Cerebellar nuclear complex (tissue), 1 donor: ENCODE measurements at places on chromosomes 16 and 17.

DNA sequence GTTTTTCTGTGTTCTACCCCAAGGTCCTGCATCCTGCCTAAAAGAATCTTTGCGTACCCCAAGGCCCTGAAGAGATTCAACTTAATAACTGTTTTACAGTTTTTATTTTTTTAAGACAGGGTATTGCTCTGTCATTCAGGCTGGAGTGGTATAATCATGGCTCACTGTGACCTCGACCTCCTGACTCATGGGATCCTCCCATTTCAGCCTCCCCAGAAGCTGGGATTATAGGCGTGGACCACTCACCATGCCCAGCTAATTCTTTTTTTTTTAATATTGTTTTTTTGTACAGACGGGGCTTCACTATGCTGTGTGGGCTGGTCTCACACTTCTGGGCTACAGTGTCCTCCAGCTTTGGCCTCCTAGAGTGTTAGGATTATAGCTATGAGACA, 9.3 kb upstream of the FAAP100 start:
- DNase-seq, result no peak

DNA sequence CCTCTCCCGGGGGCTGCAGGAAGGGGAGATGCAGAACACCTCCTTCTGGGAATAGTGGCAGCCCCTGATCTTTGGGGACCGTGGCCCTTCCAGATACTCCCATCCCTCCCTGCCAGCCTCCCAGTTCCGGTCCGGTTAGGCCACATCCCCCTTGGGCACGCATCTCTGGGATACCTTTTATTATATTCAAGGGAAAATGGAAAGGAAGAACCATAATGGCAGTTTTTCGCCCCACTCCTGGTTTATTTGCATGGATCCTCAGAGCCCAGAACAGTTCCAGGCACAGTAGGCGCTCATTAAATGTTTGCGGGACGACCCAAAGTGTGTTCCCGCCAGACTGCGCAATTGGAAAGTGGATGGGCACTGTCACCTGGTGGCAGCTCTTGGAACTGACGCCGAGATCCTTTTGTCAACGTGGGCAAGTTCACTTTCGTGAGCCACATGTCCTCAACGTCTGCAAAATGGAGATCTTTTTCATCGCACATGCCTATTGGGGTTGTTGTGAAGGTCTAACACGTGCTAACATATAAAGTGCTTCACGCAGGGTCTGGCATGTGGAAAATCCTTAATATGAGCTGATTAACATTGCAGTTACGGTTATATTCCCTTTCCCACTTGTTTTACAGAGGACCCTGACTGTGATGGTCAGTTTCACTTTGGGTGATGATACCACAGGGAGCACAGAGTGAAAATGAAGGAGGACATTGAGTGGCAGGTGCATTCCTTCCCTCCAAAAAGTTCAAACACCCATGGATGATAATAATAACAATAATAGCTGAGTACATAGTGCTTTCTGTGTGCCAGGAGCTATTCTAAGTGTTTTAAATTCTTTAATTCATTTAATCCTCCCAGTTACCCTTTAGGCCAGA, 1.7 kb upstream of the GPRC5B start:
- peak; percentile 59 for DNase-seq

DNA sequence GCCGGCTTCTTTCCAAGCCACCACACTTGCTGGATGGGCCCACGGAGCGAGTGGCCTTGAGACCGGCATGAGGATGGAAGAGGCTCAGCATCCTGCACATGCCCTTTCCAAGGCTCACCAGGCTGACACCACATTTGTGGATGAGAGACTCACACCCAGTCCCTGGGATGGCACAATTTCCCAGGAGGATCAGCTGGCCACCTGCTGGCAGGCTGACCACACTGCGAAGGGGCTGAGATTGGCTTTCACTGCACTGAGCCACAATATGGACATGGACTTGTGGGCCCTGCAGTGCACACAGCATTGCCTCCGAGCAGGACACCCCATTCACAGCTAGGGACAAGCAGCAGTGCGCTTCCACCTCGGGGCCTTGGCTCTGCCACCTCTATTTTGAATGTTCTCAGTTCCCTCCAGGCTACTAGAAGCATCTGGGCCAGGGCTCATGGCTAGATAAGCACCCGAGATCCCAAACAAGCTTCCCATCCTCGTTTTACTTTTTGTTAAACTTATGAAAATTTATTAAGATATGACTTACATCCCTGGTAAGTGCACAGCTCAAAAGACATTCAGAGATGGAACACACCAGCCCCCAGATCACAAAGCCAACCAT, 25.3 kb upstream of the KSR1 start:
- DNase-seq, result no peak

- peak; percentile 54 for DNase-seq
Observed at GRCh38 chr17:31487648-31488263, 96.3 kb downstream of the RAB11FIP4 start.

- DNase-seq, result no peak
Observed at GRCh38 chr17:44623070-44623725, 33.1 kb upstream of the MEIOC start.

DNA sequence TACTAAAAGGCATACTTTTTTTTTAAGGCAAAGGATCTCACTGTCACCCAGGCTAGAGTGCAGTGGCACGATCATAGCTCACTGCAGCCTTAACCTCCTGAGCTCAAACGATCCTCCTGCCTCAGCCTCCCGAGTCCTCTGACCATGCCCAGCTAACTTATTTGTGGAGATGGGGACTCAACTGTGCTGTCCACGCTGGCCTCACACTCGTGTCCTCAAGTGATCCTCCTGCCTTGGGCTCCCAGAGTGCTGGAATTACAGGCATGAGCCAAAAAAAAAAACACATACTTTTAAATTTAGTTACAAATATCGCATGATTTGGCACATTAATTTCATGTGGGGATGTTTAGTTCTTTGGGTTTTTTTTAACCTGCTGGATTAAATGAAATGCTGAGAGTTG, 207.7 kb upstream of the CHMP6 start:
- DNase-seq, result no peak

DNA sequence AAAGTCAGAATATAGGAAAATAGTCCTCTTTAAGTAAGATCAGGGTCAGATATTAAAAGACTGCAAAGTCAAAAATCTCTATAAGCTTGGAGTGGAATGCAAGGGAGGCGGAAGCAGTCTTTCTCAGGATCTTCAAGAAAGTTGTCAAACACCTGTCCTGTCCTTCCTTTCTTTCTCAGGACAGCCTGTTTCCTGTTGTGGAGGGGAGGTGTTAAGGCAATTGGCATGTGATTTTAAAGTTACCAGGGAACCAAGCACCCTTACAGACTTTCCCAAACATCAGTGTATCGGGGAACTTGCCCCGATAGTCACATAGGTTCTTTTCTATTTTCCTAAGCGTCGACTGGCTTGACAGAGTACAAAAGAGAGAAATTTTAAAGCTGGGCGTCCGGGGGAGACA, 2.1 kb downstream of the ATP5PD start:
- no peak for DNase-seq

- no peak for DNase-seq
Observed at GRCh38 chr16:4321286-4322120, 5.6 kb downstream of the GLIS2 start.

DNA sequence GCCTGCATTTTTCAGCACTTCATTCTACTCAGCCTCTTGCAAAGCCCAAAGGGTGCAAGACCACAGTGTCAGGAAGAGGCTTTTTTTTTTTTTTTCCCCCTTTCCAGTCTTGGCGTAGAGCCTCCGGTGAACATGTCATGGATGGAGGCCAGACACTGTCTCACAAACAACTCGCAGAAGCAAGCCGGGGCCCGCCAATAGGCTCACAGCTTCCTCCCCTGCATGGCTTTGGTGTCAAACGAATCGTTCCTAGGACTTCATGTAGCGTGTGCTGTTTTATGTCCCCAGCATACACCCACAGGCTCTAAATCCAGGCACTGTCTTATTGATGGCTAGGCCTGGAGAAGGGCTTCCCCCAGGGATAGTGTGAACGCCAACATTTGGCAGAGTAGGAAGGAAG, 457.7 kb upstream of the MAF start:
- no peak for DNase-seq

- no peak for DNase-seq
Observed at GRCh38 chr17:79176792-79177601, 102.4 kb downstream of the ENGASE start.

GRCh38 chr16:4557973-4558372, 1.8 kb downstream of the C16orf96 start:
- no peak for DNase-seq

GRCh38 chr16:74807052-74807646, 32.5 kb upstream of the FA2H start:
- no peak for DNase-seq

DNA sequence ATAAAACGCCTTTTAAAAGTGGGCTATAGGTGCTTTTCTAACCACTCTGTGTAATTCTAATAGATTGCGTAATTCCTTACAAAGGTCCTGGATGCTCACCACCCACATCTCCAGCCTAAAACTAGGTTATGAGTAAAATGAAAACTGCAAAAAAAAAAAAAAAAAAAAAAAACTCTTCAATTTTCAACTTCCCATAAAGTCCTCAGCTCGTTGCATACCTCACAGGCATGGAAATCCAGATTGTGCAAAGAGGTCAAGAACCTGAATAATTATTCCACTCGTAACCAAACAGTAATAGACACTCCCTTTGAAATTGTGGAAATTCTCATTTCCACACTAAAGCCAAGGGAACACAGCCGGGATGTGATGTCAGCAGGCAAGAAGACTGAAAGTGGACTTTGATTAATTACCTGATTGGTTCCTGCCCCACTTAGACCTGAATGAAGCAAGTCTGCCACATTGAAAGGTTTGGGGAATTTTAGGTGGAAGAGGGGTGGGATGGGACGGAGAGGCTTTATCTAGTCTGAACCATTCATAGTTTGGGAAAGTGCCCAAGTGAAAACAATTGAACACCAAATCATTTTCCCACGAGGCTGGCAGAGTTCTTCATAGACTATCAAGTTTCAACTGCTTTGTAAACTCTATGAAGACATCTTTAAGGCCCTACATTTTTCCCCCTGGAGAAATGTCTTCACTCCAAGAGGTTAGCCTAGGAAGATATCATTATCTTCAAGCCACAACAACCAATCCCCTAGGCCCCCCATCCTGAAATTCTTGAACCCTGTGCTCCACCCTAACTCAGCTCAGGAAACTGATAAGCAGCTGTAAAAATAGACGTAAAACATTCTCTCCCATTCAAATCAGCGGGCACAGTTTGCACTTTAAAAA, 49.1 kb upstream of the TANC2 start:
- no peak for DNase-seq

- no peak for DNase-seq
Observed at GRCh38 chr16:72989579-72990551, 58.1 kb downstream of the ZFHX3 start.

GRCh38 chr16:72262711-72263110, 90.8 kb upstream of the PMFBP1 start:
- no peak for DNase-seq

DNA sequence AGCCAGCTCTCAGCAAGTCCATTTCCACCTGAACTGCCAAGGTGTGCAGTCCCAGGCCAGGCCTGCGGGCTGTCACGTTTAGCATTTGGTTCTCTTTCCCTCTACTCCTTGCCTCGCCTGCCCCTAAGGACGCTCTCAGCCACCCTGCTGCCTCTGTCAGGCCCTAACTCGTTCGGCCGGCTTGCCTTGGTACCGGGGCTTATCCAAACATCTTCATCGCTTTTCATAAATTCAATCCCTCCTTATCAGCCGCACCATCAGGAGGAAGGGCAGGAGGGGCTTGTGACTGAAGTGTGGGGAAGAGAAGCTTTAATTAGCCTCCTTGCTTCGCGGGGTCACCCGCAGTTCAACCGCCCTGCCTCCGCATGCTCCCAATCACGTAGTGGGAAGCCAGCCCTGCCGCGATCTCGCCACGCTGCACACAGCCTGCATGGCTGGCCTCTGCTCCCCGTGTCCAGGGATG, 231.1 kb downstream of the SOX9 start:
- DNase-seq, result no peak

DNA sequence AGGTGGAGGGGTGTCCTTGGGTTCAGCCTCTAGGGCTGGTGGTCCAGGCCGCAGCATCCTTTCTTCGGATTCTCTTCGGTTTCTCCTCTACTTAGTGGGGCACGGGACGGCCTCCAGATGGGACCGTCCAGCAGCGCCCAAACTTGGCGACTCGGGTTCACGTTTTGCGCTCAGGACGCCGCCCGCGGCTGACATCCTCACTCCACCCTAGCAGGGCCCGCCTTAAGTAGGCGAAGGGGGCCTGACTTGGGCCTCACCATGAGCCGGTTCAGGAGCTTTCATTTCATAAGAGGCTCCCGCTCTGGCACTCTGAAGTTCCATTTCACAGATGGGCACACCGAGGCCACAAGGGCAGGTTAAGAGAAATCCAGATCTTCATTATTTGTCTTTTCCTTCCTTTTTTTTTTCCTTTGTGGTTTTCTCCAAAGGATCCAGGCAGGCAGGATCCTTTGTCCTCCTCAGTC, 141.2 kb downstream of the SEC14L1 start:
- DNase-seq, result no peak

DNA sequence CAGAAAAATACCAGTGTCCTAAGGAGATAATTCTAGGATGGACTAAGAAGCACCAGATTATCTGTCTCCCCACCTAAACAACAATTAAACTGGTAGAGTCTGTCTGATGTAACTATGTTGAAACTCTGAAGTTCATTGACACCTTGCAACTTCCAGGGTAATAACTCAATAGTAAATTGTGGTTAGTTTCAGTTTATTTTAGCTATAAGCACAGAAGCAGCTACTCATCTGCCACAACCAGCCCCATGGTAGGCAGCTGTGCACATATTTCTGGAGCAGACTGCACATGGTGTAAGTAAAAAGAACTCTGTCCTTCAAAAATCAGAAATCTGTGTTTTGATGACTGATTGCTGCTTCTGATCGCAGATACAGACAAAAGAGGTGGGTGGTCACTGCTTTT, 852.1 kb downstream of the CDH11 start:
- DNase-seq, result no peak

DNA sequence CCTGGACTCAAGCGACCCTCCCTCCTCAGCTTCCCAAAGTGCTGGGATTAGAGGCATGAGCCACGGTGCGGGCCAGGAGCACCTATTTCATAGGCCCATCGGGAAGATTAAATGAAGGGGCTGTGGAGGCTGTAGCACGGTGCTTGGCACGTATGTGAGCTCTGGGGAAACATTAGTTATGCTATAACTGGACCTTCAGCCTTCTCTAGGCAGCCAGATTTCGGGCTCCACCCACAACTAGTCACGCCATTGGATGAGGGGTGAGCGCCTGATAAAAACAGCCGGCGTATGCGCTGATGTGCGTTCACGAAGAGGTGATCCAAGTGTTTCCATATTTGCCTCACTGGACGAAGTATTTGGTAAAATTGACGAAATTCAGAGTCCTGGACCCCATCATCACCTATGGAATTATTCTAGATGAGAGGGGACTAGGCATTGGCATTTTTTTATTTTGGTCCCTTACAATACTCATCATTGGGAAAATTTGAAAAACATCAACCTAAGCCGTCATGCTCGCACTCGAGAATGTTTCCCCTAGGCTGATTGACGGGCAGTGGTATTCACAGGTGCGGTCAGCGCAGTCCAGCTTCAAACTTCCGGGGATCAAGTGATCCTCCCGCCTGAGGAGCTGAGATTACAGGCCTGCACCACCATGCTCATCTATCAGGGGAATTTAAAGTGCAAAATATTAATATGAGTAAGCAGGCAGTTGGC, 1.8 kb upstream of the ANKRD11 start:
- no peak for DNase-seq

GRCh38 chr17:4366327-4367063, at the start of gene UBE2G1:
TSS of gene UBE2G1 (minus strand) at chr17:4366675. CDS start at chr17:4366316, 359 bp downstream.
- peak; percentile 91 for DNase-seq

GRCh38 chr16:46859719-46860152, 24.4 kb upstream of the GPT2 start:
- DNase-seq, result no peak
